ENCODE measurements at places on chromosomes 16 and 17.
A peak's percentile ranks its signal among the peaks of the same experiment; 100 is the strongest.

- DNase-seq = no peak
Measured at GRCh38 chr17:38872671-38873385, 3.0 kb downstream of the LASP1 start.

GRCh38 chr17:2122641-2123302 is 67.9 kb downstream of the HIC1 start:
- DNase-seq = no peak

DNA sequence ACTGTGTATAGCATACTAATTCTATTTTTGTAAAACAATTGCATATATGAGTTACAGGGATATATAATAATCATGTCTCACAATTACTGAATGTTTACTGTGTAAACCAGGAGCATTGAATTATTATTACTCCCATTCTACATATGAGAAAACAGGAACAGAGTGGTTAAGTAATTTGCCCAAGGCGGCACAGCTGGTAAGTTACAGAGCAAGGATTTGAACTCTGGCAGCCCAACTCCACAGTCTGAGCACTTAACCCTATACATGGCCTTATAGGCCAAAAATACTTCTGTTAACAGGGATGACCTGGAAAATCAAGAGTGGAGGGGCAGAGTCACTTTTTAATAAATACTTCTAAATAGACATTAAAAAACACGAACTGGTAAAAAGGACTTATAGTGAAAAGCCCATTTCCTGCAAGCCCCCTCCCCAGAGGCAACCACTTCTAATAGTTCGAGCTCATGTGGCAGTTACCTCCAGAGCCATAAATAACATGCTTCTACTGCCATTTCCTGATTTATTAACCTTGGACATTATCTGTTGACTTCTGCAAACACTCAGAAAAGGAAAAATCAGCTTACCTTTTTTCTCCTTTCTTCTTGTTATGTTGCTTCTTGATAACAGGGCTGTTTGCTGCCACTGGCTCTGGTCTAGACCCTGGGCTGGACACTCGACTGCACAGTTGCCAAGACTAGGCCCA is 22.1 kb upstream of the ADGRG1 start:
- no peak for DNase-seq

DNA sequence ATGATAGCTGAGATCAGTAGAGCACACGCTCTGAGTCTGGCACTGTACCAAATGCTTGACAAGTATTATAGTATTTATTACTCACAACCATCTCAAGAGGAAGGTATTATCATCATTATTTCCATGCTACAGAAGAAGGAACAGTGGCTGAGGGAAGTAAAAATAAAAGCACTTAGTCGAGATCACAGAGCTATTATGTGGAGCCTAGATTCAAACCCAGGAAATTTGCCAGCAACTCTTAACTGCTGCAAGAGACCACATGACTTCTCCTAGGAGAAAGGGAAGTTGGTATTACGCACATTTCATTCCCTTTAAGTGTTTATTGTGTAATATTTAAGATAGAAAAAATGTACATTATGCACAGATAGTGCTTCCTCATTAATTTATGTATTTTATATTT is 1.0 kb upstream of the RHOT1 start:
- DNase-seq = peak; percentile 64

GRCh38 chr17:8397636-8398035 is at the start of gene RNF222:
TSS of gene RNF222 (minus strand) at chr17:8397827. CDS start at chr17:8393461, 4,366 bp downstream.
- no peak for DNase-seq

GRCh38 chr17:17164676-17165075 is 41.5 kb downstream of the PLD6 start:
- no peak for DNase-seq

GRCh38 chr16:51450909-51451308 is 299.8 kb upstream of the SALL1 start:
- no peak for DNase-seq

GRCh38 chr16:410516-411178 is 9.0 kb downstream of the DECR2 start:
- DNase-seq = no peak

DNA sequence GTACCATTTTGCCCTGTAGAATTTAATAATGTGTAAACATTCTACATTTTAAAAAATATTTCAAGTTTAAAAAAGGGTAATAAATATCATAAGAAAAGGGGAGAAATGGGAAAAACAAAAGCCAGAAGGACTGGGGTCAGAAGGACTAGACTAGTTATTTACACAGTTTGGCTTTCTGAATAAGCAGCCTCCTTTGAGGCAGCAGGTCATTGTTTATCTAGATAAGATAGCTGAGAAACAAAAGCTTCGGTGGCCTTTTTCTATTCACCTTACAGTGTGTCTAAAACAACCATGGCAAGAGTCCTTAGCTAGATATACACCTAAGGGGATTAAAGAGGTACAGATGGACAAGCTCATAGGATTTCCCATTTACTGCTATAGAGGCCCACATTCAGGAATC is 396.5 kb upstream of the PMFBP1 start:
- DNase-seq = no peak

DNA sequence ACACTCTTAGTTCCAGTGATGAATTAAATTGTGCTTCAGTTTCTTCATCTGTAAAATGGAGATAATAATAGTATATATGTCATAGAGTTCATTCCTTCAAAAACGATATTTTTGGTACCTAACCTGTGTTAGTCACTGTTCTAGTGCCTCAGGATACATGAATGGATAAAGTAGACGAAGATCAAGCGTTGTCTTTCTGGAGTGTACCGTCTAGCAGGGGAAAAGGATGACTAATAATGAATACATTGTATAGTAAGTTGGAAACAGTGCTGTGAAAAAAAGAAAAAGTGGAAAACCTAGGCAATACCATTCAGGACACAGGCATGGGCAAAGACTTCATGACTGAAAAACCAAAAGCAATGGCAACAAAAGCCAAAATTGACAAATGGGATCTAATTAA is 8.6 kb downstream of the KRT10 start:
- DNase-seq = no peak

DNA sequence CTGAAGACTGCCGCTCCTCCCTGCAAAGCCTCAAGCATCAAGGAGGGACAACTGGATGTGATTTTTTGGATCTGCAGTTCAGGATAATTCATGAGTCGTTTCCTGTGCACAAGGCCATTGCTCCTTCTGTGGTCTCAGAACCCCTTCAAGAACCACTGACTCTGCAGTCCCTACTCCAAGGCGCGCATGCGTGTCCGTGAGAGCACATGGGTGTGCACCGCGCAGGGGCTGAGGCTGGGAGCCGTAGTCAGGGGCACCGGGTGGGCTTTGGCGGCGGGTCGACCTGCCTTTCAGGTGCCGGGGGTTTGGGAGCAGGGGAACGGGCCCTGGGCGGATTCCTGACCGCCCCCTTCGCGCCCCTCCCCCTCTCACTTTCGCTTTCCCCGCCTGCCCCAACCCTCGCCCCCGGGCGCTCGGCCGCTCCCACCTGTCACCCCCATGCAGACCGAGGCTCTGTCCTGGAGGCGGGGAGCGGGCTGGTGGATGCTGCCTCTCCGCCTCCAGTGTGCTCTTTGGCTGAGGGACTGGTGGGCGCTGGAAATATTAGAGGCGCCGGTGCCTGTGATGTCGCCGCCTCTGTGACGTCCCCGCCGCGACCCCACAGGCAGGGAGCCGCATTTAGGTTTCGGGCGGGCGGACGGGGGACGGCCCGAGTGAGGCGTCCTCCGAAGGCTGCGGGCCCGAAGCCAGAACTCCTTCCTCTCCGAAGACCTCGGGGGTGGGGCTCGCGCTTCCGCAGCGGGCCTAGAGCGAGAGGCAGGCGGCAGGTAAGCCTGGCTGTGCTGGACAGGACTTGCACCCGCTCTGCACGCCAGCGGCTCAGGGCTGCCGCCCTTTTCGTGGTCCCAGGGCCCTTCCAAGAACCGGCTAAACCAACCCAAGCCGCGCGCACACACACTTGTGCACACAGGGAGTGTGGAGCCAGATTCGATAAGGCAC is at the start of gene SPATA32:
Gene SPATA32, minus strand, starts transcription at position 518 of the 939 bp plus-strand sequence. Its CDS starts 78 bp downstream, at position 440.
- peak; percentile 48 for DNase-seq

DNA sequence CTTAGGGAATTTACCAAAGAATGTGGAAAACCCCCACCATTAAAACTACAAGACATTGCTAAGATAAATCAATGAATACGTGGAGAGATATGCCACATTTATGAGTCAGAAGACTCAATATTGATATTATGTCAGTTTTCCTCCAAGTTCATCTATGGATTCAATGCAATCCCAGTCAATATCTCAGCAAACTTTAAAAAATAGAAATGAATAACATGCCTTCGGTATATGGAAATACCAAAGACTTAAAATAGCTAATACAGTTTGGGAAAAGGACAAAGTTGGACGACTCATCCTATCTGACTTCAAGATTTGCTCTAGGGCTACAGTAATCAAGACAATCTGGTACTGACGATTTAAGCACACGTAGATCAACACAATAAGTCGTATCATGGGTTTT is 31.2 kb downstream of the PIK3R5 start:
- DNase-seq = no peak

- no peak for DNase-seq
Measured at GRCh38 chr17:62744259-62744658, 63.9 kb downstream of the MARCHF10 start.

DNA sequence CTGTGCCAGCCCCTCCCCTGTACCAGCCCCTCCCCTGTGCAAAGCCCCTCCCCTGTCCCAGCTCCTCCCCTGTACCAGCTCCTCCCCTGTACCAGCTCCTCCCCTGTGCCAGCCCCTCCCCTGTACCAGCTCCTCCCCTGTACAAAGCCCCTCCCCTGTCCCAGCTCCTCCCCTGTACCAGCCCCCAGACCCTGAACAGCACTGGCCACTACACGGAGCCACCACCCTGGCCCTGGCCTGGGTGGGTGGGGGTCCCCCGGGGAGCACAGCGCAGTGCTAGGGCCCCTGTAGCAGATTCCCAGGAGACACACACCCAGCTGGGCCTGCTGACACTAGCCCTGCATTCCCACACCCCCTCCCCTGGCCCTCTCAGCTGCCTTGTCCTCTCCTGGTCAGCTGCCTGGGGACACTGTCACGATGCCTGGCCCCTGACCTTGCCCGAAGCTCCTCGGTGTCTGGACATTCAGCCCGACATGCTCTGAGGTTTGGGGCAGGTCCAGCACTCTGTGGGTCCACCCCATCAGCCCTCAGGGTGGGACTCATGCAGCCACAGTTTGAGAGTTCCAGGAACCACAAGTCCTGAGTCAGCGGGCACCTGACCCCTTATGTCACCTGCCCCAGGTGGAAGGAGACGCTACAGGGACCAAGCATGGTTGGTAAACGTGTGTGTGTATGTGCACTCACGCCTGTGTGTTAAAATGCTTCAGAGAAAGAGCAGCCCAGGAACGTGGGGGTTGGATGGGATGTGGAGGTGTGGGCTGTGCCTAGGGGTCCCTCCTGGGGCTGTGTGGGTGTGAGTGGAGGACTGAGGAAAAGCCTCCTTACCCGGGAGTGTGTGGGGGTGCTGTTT is 114.2 kb downstream of the METRNL start:
- DNase-seq = no peak
